ENCODE measurements at places on chromosomes 3 and 15. TPM values are rescaled to one million over a fixed set of nuclear protein-coding genes. Genes with fewer than 3 reads are reported as not detected.

The P4HTM gene
- 42.3 TPM for polyA plus RNA-seq

The NOX5 gene
- polyA plus RNA-seq, result 0.40 TPM

DNA sequence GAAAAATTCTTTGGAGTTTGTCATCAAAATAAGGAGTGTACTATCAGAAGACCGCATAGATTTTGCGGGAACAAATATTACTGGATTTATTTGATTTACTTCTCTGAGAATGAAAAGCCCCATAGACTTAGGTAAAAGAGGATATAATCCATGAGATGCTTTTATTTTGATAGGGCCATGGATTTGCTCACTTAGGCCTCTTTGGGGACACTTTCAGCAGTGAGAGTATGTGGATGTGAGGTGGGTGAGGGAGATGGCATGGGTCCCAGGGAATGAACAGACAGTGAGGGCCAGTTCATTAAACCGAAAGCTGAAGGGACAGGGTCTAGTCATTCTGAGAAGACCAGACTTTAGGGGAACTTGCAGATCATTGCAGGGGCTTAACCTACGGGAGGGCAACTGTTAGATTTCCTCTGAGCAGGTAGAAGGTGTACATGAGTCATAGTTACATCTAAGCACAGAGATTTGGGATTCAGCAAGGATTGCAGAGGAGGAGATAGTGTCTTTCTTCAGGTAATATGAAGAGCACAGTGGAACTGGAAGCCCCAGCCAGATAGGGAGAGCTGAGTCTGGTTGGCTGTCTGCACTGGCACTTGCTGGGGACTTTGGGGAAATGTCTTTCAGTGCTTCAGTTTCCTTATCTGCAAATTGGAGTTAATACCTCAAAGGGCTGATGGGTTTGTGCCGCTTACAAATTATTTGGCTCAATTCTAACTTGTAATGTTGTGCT is 30.8 kb downstream of the SH3GL3 start:
- DNase-seq, result no peak

The ZNF620 gene
- 9.6 TPM for polyA plus RNA-seq

The PPARG gene
- polyA plus RNA-seq, result 24.1 TPM

DNA sequence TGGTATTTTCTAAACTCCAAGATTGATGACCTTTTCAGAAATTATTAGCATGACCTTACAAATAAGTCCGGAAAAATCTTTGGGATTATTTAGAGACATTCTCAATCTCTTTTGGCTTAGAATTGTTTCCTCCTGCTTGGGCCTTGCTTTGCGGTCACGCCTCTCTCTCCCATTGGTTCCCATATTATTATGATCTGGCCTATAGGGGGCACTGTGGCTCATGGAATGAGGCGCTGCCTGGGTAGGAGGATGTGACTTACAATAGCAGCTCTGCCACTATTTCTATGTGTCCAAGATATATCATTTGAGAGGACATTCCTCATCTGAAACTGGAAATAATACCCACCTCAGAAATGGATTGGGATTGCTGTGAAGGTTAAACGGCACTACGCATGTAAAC is 464.9 kb downstream of the MFSD1 start:
- no peak for DNase-seq

DNA sequence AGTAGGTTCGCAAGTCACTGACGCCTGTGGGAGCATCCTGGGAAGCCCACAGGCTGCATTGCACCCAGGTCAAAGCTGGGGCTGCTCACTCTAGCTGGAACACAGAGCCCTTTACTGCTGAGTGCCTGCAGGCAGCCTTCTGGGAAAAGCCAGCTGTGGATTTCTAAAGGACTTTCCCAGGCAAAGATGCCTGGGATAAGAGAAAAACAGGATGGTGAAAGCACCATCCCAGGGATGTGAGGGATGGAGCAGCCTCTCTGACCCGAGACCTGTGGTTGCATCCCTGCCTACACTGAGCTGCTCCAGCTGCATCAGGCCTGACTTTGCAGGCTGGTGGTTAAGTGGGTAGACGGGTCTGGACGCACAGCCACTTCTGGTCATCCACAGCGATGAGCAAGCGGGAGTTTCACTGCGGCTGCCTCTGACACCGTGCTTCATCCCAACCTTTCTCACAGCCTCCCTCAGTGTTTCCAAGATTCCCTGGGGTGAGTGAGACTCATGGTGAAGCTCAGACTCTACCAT is 52.5 kb upstream of the AMOTL2 start:
- DNase-seq, result no peak

The TGM4 gene
- 0.06 TPM for polyA plus RNA-seq

The CCR9 gene
- not detected for polyA plus RNA-seq

DNA sequence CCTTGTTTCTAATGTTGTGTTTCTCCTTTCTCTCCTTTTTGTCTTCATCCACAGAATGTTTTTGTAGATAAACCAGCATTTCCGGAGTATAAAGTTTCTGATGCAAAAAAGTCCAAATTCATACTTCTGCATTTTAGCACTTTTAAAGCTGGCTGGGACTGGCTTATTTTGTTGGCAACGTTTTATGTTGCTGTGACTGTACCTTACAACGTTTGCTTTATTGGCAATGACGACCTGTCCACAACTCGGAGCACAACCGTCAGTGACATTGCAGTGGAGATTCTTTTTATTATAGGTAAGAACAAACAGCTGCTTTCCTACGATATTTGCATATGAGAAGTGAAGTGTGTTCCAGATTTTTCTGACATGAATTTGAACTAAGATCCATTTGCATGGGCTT is 199.4 kb downstream of the KCNH8 start:
- no peak for DNase-seq

The SERINC4 gene
- polyA plus RNA-seq, result not detected

DNA sequence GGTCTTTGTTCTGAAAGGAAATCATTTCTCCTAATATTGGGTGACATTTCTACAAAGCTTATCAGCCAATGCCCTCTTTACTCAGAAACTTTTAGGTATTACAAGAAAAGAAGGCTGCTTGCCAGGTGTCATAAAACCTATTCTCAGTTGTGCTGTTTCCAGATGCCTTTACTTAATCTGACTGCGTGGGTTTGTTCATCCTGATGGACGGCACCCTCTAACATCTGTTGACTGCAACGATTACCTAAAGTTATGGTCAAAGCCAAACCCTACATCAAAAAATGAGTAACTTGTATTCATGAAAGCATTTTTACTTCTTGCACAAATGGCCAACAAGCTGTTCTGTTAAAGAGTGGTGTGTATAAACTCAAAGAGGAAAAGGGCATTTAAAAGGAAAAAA is 207.7 kb upstream of the PDZRN3 start:
- no peak for DNase-seq

DNA sequence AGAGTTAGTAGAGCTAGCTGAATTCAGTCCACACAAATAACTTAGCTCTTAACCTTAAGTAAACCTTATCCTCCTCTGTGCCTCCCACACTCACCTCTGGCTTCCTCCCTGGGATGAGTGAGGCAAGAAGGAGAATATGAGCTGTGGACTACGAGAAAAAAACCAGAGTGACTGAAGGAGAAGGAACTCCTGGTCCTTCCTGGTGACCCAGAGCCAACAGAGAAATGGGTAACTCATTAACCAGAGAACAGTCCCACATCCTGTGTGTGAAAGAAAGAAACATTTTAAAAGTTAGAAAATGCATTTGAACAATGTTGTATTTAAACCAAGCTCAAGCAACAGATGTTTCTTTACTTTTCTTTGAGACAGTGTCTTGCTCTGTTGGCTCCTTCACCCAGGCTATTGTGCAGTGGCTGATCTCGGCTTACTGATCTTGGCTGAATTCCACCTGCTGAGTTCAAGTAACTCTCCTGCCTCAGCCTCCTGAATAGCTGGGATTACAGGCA is 27.5 kb upstream of the FAM81A start:
- no peak for DNase-seq

DNA sequence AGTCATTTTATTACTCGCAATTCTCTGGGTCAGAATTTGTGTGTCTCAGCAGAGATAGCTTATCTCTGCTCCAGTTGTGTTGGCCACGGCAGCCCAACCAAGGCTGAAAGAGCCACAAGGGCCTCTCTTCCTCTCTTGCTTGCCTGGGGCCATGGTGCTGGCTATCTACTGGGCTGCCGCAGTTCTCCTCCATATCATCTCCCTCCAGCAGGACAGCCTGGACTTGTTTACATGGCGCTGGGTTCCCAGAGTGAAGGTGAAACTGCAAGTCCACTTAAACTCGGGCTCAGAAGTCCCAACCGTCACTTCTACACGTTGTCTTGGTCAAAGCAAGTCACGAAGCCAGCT is 134.8 kb downstream of the UACA start:
- DNase-seq, result no peak

DNA sequence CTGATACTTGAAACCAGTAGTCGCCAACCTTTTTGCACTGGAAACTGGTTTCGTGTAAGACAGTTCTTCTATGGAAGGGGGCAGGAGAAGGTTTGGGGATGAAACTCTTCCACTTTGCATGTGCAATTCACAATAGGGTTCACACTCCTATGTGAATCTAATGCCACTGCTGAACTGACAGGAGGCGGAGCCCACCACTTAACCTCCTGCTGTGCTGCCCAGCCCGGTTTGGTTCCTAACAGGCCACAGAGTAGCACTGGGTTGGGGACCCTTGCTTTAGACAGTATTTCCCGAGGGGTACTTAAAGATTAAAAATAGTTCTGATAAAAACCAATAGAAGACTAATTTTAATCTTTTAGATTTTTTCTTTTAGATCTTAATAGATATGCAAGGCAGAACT is 11.1 kb downstream of the TFG start:
- DNase-seq, result no peak

The CNTN3 gene
- polyA plus RNA-seq, result 6.3 TPM

- no peak for DNase-seq
Observed at GRCh38 chr3:104396974-104397669, 969.6 kb upstream of the ALCAM start.

The LNP1 gene
- polyA plus RNA-seq, result 10.2 TPM

The RGMA gene
- polyA plus RNA-seq, result 6.4 TPM

GRCh38 chr3:125587039-125587648 is 8.2 kb downstream of the OSBPL11 start:
- DNase-seq, result no peak

GRCh38 chr3:37605572-37606153 is 256.0 kb upstream of the CTDSPL start:
- DNase-seq, result no peak

- DNase-seq, result peak; percentile 75
Observed at GRCh38 chr15:97177151-97177577, 783.3 kb upstream of the ARRDC4 start.

The EEFSEC gene
- polyA plus RNA-seq, result 24.8 TPM

DNA sequence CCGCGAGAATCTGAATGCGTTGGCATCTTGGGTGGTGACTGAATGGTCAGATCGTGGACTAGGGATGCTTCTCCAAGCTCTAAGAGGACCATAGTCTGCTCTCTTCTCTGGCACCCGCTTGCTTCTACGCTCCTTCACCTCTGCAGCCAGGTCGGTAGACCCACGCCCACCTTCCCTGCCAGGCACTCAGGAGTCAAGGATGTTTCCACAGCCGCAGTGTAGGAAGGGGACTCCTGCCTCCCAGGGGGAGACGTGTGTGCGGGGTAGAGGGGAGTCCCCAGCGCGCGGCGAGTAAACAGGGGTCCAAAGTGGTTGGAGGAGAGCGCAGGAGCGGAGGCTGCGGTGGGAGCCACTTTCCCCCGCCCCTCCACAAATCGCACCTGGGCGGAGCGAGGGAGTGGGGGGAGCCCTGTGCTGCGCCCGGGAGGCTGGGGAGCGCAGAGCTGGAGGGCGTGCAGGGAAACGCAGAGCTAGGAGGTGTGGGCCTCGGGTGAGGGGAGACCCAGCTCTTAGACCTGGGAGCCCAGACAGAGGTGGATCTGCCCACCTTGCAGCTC is 1.7 kb downstream of the LRRC3B start:
- DNase-seq, result no peak

DNA sequence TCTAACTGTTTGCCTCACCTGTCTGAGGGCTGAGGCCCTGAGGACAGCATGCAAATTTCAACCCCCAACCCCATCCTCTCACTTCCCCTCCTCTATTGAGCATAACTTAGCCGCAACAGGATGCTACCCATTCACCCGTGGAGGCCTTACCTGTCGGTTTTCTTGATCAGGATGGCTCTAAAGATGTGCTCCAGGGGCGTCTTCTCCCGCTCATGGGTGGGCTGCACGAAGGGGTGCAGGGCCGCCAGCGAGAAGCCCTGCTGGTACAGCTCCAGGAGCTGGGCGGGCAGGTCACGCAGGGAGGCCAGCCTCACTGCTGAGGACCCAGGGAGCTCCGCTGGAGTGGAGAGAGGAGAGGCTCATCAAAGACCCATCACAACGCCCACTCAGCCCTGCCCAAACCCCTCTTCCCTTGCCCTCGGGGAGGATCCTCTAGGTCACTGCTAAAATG is 79.8 kb downstream of the RFTN1 start:
- no peak for DNase-seq

The SERPINI2 gene
- polyA plus RNA-seq, result 0.86 TPM

The CCR3 gene
- not detected for polyA plus RNA-seq

- DNase-seq, result no peak
Observed at GRCh38 chr3:134641671-134642300, 9.0 kb downstream of the KY start.

The SLC24A5 gene
- 0.52 TPM for polyA plus RNA-seq

- DNase-seq, result no peak
Observed at GRCh38 chr15:88918738-88919137, 5.6 kb upstream of the MFGE8 start.

DNA sequence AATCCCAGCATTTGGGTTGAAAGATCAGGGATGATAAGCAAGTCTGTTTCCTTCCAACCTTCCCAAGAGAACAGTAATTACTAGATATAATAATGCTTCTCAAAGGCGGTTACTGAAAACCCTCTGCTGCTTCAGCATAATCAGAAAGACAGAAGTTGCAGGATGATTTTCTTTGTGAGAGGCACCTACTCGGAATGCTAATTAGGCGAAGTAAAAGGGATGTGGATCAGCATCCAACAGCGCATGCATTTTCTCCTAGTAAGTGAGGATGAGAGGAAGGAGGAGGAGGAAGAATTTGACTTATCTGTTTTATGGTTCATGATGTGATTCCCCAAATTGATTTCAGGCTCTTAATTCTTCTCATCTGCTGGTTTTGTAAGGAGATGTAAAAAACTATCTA is 118.0 kb downstream of the CACNA2D3 start:
- DNase-seq, result no peak

The PARP15 gene
- 0.11 TPM for polyA plus RNA-seq

The CP gene
- polyA plus RNA-seq, result 0.69 TPM

DNA sequence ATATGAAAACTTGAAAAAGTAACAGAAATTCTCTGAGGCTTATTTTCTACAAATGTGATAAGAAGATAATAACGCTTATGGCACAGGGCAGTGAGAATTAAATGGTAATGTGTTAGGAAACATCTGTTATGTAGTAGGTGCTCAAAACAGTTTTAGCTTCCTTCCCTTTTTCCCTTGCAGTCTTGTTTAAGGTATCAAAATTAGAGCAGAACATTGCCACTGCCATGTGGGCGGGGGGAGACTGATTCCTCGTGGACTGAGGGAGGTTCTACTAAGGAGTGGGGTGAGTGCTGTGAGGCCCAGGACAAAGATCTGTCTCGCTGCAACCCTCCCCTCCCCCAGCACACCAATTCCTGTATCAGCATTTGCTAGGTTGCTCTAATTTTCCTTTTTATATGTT is 702.4 kb downstream of the TUSC7 start:
- no peak for DNase-seq

The ALS2CL gene
- polyA plus RNA-seq, result 9.7 TPM

The KBTBD13 gene
- polyA plus RNA-seq, result 0.07 TPM

DNA sequence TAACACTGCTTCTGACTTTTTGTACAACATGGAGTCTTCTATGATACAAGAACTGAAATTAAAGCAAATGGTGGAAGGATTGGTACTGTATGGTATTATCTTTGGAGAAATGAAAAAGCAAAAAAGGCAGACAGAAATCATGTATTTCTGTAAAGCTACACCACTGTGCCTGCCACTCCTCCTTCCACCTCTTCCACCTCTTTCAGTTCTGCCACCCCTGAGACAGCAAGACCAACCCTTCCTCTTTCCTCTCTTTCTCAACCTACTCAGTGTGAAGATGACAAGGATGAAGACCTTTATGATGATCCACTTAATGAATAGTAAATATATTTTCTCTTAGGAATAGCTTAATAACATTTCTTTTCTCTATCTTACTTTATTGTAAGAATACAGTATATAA is 57.0 kb downstream of the CD200 start:
- DNase-seq, result no peak
